ENCODE measurements at places on chromosomes 4 and X.

DNA sequence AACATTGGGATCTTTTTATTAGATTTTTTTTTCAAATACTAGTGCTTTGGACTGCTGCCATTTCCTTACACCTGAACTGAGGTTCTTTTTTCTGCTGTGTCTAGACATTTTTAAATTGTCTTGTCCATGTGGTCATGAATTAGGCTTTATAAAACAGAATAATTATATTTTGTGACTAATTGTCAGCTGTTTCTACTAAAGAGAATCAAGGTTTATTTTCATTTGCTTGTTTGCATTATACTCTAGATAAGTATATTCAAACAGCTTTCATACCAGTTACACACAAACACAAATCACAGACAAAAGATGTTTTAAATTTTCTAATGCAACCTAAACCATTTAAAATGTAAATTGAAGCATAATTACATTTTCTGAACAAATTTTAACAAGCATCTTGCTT, 194.7 kb downstream of the GALNTL6 start:
- H3K36me3 ChIP-seq: no peaks in the 10 kb centered on the region
- H3K27ac ChIP-seq: no peak overlapping the region
- no peak overlapping the region for H3K4me3 ChIP-seq
- no peaks in the 10 kb centered on the region for H3K4me1 ChIP-seq

- H3K4me3 ChIP-seq: no peak overlapping the region
- no peak overlapping the region for H3K27ac ChIP-seq
- H3K4me1 ChIP-seq: no peaks in the 10 kb centered on the region
- DNase-seq: no peak
- no peaks in the 10 kb centered on the region for H3K27me3 ChIP-seq
These were observed 146.7 kb downstream of the COL25A1 start for GRCh38 chr4:109155682-109156283.

GRCh38 chr4:82761229-82761628, 37.4 kb downstream of the SCD5 start:
- H3K4me1 ChIP-seq: no peaks in the 10 kb centered on the region
- no peak overlapping the region for H3K4me3 ChIP-seq
- H3K27me3 ChIP-seq: no peaks in the 10 kb centered on the region

- no peaks in the 10 kb centered on the region for H3K4me1 ChIP-seq
- no peaks in the 10 kb centered on the region for H3K36me3 ChIP-seq
- no peaks in the 10 kb centered on the region for H3K27me3 ChIP-seq
These were observed 161.6 kb downstream of the AFF2 start for GRCh38 chrX:148662014-148662413.

GRCh38 chr4:1170976-1171310, 1.4 kb downstream of the SPON2 start:
- H3K4me1 ChIP-seq: peaks cover 16% of the 10 kb centered on the region
- no peak overlapping the region for H3K4me3 ChIP-seq
- no peak for DNase-seq

DNA sequence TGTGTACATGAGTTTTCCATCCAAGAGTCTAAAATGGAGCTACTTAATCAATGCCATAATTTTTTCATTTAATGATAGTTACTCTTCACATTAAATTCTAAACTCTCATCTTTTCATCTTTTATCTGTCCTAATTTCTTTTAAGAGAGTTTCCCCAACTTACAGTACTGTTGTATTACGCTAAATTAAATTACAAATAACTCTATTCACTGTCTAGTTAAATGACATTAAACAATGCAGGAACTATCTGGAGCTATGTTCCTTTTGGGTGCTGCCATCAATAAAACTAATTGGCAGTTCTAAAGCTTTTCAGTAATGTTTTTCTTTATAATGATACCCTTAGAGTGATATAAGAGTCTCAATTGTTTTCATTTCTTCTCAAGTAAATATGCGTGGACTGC, 227.6 kb downstream of the ANKRD50 start:
- no peak overlapping the region for H3K27ac ChIP-seq
- H3K36me3 ChIP-seq: no peaks in the 10 kb centered on the region
- DNase-seq: no peak
- H3K27me3 ChIP-seq: no peaks in the 10 kb centered on the region
- H3K4me3 ChIP-seq: no peak overlapping the region

- no peak overlapping the region for H3K4me3 ChIP-seq
- DNase-seq: no peak
- H3K36me3 ChIP-seq: no peaks in the 10 kb centered on the region
- no peak overlapping the region for H3K27ac ChIP-seq
- no peaks in the 10 kb centered on the region for H3K4me1 ChIP-seq
These were observed 11.0 kb upstream of the ARHGAP36 start for GRCh38 chrX:131047180-131047579.

DNA sequence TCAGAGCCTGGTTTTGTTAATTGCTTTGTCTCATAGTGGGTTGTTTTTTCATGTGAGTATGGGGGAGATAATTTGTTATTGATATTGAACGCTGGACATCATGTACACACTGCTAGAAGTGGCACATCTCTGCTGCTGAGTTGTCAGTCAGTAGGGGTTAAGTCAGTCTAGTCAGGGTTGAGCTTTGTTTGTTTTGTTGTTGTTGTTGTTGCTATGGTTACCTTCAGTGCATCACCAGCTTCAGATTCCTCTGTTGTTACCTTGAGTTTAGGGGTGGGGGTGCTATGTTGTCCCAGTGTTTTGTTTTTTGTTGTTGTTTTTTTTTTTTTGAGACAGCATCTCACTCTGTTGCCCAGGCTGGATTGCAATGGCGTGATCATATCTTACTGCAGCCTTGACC, 9.9 kb downstream of the YIPF6 start:
- H3K4me1 ChIP-seq: no peaks in the 10 kb centered on the region
- DNase-seq: no peak
- H3K4me3 ChIP-seq: no peak overlapping the region
- H3K36me3 ChIP-seq: no peaks in the 10 kb centered on the region
- no peaks in the 10 kb centered on the region for H3K27me3 ChIP-seq
- no peak overlapping the region for H3K27ac ChIP-seq

DNA sequence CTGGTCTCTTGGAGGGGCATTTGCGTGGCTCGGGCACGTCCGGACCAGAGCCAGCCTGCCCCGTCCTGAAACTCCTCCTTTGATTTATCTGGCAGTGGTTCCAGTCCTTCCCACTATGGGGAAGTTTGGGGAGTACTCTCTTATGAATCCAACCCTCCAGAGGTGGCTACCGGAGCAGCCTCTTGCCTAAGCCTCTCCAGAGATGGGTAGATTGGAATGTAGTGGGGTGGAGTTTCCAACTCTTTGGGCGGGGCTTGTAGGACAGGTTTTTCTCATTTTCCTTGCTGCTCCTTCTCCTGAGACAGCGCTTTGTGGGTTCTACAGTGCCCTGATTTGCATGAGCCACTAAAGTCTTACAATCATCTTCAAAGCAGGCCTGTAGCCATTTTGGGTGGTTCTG, 60.1 kb upstream of the XAGE1B start:
- peak; percentile 31 for DNase-seq
- no peak overlapping the region for H3K4me3 ChIP-seq
- no peaks in the 10 kb centered on the region for H3K27me3 ChIP-seq

DNA sequence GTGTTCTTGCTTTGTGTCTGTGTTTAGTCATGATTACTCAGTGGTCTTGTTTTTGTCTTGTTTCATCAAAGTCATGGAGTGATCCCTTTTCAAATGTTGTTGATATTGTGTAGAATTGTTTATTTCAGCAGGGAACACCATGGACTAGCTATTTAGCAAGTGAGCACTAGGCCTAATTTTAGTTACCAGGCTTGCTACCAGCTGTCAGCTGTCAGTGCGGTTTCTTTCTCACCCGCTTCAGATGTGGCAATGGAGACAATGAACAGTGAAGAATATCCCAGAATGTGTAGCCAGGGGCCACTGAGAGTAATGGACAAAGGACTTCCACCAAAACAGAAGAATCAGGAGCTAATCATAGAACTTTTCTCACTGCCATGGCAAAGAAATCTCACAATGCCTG, 432.8 kb upstream of the FMR1 start:
- DNase-seq: no peak
- no peaks in the 10 kb centered on the region for H3K36me3 ChIP-seq
- H3K27me3 ChIP-seq: no peaks in the 10 kb centered on the region
- H3K27ac ChIP-seq: no peak overlapping the region
- H3K4me3 ChIP-seq: no peak overlapping the region

DNA sequence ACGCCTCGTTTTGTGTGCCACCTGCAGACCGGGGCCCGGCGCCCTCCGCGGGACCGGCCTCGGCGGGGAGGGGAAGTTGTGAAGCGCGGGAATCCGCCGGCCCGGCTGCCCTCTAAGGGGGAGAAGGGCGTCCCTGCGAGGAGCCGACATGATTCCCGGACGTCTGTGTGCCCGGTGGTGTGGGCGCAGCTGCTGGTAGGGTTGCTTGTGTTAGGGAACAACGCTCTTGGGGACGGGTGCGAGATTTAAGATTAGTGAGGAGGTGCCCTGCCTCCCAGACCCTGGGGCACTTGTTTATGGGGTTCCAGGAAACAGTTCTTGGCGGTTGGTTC, 627 bp downstream of the CDKN2AIP start:
- peak overlapping the region; percentile 94 for H3K27ac ChIP-seq
- H3K4me1 ChIP-seq: peaks cover 33% of the 10 kb centered on the region
- peak overlapping the region; percentile 93 for H3K4me3 ChIP-seq
- no peaks in the 10 kb centered on the region for H3K27me3 ChIP-seq

- H3K4me3 ChIP-seq: no peak overlapping the region
- DNase-seq: no peak
- H3K36me3 ChIP-seq: no peaks in the 10 kb centered on the region
These were observed 3.2 kb upstream of the CLOCK start for GRCh38 chr4:55549888-55550287.

GRCh38 chr4:11949355-11949754, 520.7 kb upstream of the HS3ST1 start:
- H3K27ac ChIP-seq: no peak overlapping the region
- H3K27me3 ChIP-seq: no peaks in the 10 kb centered on the region
- H3K36me3 ChIP-seq: no peaks in the 10 kb centered on the region

GRCh38 chr4:38856524-38857337, at the start of gene TLR6:
Gene TLR6 (minus strand): TSS chr4:38856817. CDS start chr4:38829473, 27,344 bp downstream.
- H3K27me3 ChIP-seq: no peaks in the 10 kb centered on the region
- no peaks in the 10 kb centered on the region for H3K36me3 ChIP-seq
- no peaks in the 10 kb centered on the region for H3K4me1 ChIP-seq
- DNase-seq: peak; percentile 47
- no peak within 1 kb of the TSS for H3K27ac ChIP-seq

DNA sequence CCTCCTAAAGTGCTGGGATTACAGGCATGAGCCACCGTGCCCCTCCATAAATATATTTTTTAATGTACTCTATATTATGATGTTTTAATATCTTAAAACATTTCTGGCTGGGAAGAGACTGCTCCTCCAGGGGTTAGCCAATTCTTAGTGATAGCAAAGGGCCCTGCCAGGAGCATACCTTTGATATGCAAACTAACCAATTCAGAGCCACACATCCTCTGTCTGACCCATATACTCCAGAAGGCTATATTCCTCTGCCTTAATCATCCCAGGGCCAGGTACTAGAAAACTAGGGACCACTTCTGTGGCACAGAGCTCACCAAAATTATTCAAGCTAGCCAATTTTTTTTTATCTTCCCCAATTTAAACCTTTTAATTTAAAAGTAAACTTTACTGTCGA, 43.6 kb upstream of the BEX4 start:
- H3K27ac ChIP-seq: no peak overlapping the region
- no peaks in the 10 kb centered on the region for H3K4me1 ChIP-seq
- no peak overlapping the region for H3K4me3 ChIP-seq
- H3K36me3 ChIP-seq: no peaks in the 10 kb centered on the region

- no peak overlapping the region for H3K4me3 ChIP-seq
- H3K27me3 ChIP-seq: no peaks in the 10 kb centered on the region
- no peaks in the 10 kb centered on the region for H3K36me3 ChIP-seq
- no peak overlapping the region for H3K27ac ChIP-seq
- no peak for DNase-seq
- H3K4me1 ChIP-seq: peaks cover 5% of the 10 kb centered on the region
These were observed 135.5 kb downstream of the PJA1 start for GRCh38 chrX:69029771-69030170.

DNA sequence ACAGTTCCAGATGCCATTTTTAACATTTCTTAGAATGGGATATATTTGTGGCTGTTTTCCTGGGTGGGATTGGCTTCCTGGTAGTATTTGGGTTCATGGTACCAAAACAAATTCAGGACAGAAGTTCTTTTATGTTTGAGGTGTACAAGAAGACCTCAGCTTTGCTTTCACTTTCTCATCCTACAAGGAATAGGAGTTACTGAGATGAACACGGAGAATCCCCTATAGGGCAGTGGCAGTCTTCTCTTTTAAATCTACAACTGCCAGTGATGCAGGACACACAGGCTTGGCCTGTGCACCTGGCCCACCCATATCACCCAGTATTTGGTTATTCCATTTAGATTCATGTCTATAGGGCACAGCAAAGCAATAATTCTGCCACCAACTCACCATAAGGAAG, 35.2 kb downstream of the SLC10A7 start:
- no peak overlapping the region for H3K27ac ChIP-seq
- no peaks in the 10 kb centered on the region for H3K36me3 ChIP-seq
- no peak overlapping the region for H3K4me3 ChIP-seq
- no peaks in the 10 kb centered on the region for H3K4me1 ChIP-seq

GRCh38 chrX:120236687-120237479, 13.7 kb upstream of the ZBTB33 start:
- no peaks in the 10 kb centered on the region for H3K27me3 ChIP-seq
- H3K4me3 ChIP-seq: no peak overlapping the region
- no peak for DNase-seq
- H3K4me1 ChIP-seq: no peaks in the 10 kb centered on the region

- H3K27me3 ChIP-seq: no peaks in the 10 kb centered on the region
- no peaks in the 10 kb centered on the region for H3K4me1 ChIP-seq
- no peak for DNase-seq
These were observed 69.2 kb upstream of the GRID2 start for GRCh38 chr4:92234393-92235176.

DNA sequence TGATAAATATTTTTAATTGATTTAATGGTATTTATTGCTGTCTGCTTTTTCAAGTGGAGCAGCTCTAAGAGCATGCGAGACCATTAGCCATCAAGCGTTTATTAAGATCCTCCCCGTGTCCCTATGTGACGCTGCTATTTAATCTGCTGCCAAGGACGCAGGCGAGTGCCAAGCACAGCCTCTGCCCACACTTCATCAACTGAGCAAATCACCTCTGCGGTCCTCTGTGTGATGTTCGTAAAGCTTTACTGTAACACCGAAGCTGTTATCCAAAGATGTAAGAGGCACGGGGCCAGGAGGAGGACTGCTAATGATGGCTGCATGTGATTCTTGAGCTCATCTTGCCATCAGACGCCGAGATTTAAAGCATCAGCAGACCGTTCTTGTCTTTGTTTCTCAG, 79.5 kb downstream of the STOX2 start:
- H3K4me1 ChIP-seq: no peaks in the 10 kb centered on the region
- no peak overlapping the region for H3K4me3 ChIP-seq
- no peak for DNase-seq
- no peaks in the 10 kb centered on the region for H3K27me3 ChIP-seq

- no peaks in the 10 kb centered on the region for H3K36me3 ChIP-seq
- H3K4me3 ChIP-seq: no peak overlapping the region
- no peak for DNase-seq
- H3K4me1 ChIP-seq: no peaks in the 10 kb centered on the region
- H3K27me3 ChIP-seq: no peaks in the 10 kb centered on the region
These were observed 485.7 kb upstream of the HS3ST1 start for GRCh38 chr4:11914406-11914805.

GRCh38 chrX:13876652-13877051, 59.8 kb upstream of the GPM6B start:
- H3K27me3 ChIP-seq: no peaks in the 10 kb centered on the region
- no peak overlapping the region for H3K27ac ChIP-seq
- no peaks in the 10 kb centered on the region for H3K4me1 ChIP-seq
- DNase-seq: no peak

All from Caco-2 (cell line).